ENCODE measurements at places on chromosomes 16 and 17.

DNA sequence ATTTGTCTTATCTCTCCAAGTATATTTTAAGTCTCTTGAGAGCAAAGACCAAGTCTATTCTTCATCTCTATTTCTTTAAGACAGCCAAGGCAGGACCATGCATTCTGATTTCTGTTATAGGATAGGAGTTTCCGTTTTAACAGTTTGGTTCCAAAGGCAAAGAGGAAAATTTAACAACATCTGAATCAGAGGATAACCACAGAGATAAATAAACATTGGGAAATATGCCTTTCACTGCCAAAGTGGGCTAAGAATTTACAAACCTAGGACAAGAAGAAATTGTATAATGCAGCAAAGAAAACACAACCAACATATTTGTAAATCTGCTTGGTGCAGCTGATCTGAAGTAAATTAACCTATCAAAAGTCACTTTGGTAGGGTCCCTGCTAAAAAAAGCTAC lies 37.7 kb downstream of the USP32 start:
- no peak for DNase-seq

GRCh38 chr16:75226550-75227360 lies 8.0 kb downstream of the CTRB1 start:
- DNase-seq, result no peak

DNA sequence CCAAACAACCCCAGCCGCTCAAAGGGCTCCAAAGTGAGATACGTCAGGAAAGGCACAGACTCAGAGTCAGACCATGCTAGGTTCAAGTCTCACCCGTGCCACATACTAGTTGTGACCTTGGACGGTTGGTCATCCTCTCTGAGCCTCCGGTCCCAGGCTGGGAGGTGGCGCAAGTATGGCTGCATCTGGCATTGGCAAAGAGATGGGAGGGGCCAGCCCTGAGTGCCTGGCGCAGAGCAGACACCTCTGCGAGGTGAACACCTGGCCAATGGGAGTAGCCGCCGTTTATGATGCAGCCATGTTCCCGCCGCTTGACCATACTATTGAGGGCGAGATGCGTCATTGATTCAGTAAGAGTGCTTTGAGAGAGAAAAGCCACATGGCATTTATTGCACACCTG lies 97.8 kb upstream of the PLCG2 start:
- no peak for DNase-seq

GRCh38 chr16:77763994-77764393 lies 24.4 kb upstream of the VAT1L start:
- DNase-seq, result no peak

DNA sequence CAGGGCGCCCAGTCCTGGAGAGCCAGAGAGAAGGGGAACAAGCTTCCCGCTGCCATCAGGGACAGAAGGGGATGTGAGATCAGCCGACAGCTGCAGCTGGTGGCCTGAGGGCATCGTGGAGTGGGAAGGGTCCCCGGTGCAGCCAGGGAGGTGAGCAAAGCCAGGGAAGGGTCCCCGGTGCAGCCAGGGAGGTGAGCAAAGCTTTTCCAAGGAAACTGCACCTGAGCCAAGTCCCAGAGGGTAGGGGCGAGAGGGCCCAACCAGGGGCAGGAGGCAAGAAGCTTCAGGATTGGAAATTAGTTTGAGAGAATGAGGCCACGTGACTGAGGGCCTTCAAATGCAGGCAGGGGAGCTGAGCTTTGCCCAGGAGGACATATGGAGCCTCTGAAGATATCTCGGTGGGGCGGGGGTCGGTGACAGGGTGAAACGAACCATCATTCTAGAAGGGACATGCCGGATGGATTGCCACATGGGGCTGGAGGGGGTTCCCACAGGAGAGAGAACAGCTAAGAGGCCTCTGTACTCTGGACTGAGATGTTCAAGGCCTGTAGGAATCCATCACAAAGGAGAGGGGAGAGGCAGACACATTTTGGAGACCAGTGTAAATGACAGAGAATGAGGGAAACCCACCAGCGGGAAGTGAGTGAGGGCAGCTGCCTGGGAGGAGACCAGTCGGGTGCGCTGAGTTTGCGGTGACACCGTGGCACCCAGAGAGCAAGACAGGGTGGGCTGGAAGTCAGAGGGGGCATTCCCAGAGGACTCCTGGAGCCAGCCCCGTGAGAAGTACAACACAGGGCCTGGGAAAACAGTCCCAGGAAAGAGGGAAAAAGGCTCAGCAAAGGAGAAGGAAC lies 31.4 kb upstream of the RPH3AL start:
- DNase-seq, result no peak

DNA sequence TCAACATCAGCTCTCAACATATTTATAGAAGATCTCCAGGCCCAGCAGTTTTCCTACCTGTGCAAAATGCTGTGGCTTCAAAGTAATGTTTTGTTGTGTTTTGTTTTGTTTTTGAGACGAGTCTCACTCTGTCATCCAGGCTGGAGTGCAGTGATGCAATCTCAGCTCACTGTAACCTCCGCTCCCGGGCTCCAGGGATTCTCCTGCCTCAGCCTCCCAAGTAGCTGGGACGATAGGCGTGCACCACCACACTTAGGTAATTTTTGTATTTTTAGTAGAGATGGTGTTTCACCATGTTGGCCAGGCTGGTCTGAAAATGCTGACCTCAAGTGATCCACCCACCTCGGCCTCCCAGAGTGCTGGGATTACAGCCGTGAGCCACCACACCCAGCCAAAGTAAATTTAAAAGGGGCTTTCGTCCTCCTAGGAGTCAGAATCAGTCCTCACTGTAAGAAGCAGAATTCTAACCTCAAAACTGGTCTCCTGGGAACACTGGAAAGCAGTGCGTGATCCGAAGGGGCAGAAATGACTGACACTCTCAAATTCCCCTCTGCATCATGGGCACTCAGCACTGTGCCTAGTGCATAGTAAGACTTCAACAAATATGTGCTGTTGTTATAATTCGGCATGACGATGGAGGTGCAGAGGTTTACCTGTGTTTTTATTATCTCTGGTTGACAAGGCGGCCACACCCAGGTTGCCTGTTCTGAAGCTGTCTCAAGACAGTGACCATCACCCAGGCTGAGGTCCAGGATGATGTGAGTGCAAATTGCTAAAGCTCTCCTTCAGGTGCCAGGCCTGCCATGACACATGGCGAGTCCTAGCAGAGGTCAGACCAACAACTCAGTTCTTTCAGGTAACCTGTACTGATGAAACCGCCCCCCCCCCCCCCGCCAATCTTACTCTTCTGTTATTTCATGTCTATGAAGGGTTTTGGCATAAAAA lies 59.8 kb downstream of the ADCY9 start:
- DNase-seq, result no peak

GRCh38 chr17:46163316-46163715 lies 29.9 kb downstream of the KANSL1 start:
- no peak for DNase-seq

GRCh38 chr17:58088624-58089023 lies 5.4 kb downstream of the DYNLL2 start:
- no peak for DNase-seq

DNA sequence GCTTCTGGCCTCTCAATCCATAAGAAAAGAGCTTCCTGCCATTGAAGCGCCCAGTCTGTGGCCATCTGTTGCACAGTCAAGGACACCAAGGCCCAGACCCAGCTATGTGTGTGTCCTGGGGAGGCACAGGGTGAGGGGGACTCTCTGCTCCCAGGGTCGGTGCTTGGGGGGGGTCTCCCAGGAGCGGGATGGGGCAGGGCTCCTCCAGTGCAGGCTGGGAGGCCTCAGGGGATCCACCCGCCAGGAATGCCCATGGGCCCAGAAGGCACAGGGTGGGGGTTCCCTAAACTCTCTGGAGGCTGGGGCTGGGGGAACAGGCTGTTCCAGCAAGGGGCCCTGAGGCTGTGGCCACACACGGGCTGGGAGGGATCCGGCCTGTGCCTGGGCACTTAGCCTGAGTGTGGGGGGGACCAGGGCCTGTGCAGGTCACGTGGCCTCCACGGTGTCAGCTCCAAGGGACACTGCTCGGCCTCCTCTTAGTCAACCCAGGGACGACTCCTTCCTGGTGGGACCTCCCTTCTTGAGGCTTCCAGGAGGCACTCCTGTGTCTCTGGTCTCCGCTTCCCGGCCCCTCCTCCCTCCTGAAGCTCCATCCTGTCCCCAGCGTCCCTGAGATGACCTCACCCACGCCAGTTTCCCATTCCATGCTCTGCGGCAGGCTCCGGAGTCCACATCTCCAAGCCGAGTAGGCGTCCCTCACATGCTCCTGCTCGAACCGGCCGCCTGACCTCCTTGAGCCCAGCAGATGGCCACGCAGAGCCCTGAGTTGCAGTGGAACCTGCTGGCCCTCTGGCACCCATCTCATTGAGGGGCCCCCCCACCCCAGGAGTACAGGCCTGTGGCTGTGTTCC lies 23.1 kb upstream of the BAHCC1 start:
- DNase-seq, result no peak

GRCh38 chr16:11356573-11357331 lies 11.5 kb downstream of the RMI2 start:
- DNase-seq, result peak; percentile 72

- no peak for DNase-seq
These were observed 207.6 kb downstream of the RAB11FIP4 start for GRCh38 chr17:31598921-31599571.

- DNase-seq, result no peak
These were observed 18.4 kb downstream of the STX8 start for GRCh38 chr17:9557161-9557755.

- no peak for DNase-seq
These were observed 8.2 kb downstream of the SPNS2 start for GRCh38 chr17:4506892-4507291.

DNA sequence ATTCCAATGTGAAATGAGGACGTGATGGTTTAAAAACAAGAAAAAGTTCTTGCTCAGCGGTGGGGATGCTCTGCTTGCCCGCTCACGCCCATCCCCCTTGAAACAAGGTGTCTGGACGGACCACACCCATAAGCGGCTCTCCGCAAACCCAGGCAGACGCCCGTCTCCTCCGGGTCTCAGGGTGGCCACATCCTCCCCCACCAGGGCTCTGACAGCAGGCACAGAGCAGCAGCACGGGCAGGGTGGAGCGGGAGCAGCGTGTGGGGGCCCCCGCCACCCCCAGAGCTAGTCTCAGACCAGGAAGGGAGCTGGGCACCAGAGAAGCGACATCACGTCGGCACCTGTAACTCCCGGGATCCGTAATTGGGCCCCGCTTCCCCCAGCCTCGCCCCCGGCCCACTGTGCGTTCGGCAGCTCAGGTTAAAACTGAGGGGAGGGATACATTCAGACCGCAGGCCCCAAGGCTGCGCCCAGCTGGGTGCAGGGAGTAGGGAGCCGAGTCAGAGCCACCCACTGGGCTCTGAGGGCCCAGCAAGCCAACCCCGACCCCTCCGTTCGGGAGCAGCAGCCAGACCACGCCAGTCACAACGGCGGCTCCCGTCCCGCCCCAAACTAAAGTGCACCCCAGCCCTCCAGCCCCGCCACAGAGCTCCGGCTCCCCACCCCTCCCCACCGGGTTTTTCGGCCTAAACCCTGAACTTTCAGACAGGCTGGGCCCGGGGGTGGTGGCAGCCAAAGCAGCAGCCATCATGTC lies 22.0 kb downstream of the CLUH start:
- DNase-seq, result peak; percentile 27

DNA sequence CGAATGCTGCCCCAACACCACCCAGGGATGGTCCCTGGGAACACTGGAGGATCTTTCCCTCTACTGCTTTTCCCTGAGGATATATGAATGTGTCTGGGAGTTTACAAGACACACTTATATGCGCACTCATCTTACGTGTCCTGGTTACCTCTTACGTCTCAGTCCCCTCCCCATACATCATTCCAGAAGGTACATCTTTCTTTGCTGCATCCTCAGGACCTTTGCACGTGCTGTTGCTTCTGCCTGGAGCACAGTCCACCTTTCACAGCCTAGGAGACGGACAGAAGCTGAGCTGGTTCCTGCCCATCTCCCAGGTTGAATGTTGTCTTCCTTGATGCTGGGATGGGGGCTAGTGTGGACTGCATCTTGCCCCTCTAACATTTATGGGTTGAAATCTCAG lies 153.0 kb upstream of the FOXF1 start:
- DNase-seq, result no peak

- peak; percentile 81 for DNase-seq
These were observed 787 bp downstream of the NT5C start for GRCh38 chr17:75130632-75131277.
